Left renal pelvis (tissue), 4 donors: ENCODE measurements at places on chromosomes 2 and 18. TPM values are rescaled to one million over a fixed set of nuclear protein-coding genes. Genes with fewer than 3 reads are reported as not detected.

CERKL gene
- polyA plus RNA-seq: 16.9 TPM

ONECUT2 gene
- polyA plus RNA-seq: 0.19 TPM

HAAO gene
- polyA plus RNA-seq: 36.3 TPM

DNA sequence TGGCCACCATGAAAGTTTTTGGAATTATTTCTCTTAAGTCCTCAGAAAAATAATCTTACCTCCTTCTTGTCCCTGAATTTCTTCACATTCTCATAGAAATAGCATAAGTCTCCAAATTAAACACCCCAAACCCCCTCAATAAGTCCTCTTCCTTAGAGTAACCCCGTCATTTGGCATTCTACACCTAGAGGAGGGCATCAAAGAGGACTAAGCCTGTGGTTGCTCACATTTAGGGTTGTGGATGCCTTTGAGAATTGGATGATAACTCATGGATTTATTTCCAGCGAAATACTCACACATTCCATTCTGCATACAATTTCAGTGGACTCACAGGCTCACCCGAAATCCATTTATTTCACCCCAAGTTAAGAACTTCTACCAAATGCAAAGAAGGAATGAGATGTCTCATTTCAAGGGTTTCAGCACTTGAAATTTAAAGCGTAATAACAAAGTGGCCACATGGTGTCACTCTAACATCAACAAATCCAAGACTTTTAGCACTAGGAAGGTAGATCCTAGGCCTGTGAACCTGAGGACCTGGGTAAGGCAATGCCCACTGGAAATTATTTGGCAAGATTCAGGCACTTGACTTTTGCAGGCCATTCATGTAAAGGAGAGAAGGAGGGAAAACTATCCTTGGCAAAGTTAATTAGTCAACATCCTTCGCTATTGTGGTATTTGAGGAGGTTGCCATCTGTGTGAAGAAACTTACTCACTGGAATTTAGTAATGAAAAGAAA lies 24.6 kb downstream of the DYTN start:
- DNase-seq: peak; percentile 41

- no peak for DNase-seq
Measured at GRCh38 chr2:198597648-198598047, 793.3 kb downstream of the PLCL1 start.

CROCC2 gene
- polyA plus RNA-seq: 0.04 TPM
